ENCODE measurements at places on chromosomes 12 and 14.

GRCh38 chr12:128583453-128583852 is 240.3 kb downstream of the SLC15A4 start:
- DNase-seq = no peak

DNA sequence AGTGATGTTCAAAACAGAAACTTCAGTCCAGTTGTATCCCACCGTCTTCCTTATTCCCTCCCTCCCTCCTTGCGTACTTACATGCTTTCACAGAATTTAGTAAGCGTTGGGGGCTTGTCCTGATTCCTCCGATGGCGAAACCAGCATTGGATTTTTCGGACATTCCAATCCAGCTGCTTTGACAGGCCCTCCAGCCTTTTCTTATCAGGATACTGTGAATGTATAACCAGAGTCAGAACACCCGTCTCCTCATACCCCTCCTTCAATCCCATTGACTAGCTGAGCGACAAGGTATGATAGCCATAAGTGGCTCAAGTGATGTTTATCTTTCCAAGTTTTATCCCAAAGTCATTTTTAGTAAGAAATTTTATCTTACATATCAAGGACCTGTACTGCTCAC is 24.2 kb downstream of the CERS5 start:
- no peak for DNase-seq

GRCh38 chr14:93535537-93535936 is 104.8 kb downstream of the UNC79 start:
- DNase-seq = no peak

GRCh38 chr14:88195676-88196075 is 127.4 kb downstream of the KCNK10 start:
- DNase-seq = no peak

GRCh38 chr12:52581481-52581880 is 7.8 kb upstream of the KRT74 start:
- DNase-seq = peak; percentile 20

- no peak for DNase-seq
These were observed 5.7 kb downstream of the MIPOL1 start for GRCh38 chr14:37203423-37203822.

DNA sequence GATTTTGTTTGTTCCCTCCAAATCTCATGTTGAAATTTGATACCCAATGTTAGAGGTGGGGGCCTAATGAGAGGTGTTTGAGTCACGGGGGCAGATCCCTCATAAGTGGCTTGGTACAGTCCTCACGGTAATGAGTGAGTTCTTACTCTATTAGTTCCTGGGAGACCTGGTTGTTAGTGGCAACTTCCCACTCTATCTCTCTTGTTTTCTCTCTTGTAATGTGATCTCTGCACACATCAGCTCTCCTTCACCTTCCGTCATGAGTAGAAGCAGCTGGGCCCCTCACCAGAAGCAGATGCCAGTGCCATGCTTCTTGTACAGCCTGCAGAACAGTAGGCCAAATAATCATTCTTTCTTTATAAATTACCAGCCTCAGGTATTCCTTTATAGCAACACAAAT is 29.6 kb upstream of the KCNK10 start:
- no peak for DNase-seq

DNA sequence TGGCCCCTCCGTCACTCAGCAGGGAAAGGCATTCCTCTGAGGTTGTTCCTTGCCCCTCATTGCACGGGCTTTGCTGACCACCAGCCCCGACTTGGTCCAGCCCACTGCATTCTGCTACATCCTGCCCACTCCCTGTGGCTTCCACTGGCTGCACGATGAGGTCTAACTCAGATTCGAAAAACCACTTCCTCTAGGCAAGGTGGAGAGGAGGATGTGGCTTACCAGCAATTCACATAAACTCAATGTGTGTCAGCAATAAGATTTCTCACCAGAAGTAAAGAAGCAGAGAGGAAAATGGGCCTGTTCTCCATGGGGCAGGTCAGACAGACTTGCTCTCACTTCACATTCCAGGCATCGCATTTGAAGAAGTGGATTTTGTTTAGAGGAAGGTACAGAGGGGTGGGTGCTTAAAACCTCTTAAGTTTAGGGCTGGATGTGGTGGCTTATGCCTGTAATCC is 14.7 kb downstream of the GPR68 start:
- peak; percentile 57 for DNase-seq

DNA sequence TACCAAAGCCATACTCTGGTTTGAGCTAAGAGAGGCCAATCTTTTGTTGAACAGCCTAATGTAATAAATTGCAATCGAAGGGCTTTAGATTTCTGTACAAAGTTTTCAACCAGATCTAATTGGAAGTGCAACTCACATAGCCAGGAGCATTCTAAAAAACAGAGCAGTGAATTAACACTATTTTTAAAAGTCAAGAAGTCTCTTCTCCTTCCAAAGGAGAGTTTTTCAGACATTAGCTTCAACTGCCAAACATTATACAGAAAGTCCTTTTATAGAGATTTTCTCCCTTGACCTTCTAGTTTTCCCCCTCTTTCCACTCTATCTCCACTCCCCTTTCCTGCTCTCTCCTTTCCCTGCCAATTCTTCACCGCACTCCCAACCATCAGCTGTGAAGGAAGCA is 259.6 kb downstream of the NOVA1 start:
- no peak for DNase-seq

DNA sequence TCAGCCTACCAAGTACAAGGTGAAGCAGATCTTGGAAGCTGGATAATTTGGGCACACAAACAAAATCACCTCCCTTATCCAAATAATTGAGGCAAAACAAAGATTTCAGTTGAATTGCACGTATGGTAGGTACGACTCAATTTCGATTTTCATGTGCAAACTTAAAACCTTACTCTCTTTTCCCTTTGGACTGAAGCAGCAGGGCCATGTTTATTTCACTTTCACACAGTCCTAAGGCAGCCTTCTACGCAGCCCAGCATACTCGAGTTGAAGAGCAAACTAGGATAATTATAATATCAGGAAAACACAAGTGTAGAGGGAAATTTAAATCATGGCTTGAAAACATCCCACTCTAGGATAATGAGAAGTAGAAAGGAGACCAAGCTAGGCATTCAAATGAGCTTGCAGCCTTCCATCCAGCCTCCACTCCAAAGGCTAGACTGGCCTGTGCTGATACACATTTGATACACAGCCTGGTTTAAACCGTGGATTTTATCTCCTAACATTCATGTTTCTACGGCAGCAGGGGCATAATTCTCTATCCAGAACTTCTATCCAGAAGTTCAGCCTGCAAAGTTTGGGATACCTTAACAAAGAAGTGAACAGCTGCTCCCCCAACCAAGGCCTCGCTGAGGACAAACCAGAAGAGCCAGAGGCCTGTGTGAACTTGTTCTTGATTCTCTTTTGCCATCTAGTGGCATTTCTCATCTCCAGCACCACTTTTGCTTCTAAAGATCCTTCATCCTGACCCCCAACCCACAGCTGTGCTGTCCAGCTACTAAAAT is 2.4 kb upstream of the RNASE7 start:
- peak; percentile 63 for DNase-seq

DNA sequence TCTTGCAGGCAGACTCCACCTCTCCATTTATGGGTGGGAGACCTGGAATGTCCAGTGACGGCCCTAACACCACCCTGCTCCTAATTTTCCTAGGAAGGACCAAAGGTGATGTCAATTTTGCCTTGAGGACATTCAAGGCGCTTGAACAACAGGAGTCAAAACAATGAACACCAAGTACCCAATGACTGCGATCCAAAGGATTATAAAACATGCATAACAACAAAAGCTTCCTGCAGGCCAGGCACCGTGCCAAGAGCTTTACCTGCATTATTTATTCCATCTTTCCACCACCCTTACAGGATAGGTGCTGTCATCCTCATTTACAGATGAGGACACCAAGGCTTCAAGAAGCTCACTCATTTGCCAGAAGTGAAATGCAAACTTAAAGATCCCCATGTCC is 15.2 kb upstream of the FOXN3 start:
- no peak for DNase-seq

- DNase-seq = peak; percentile 7
These were observed 16.9 kb downstream of the PPP1R36 start for GRCh38 chr14:64566651-64567122.

GRCh38 chr12:77888611-77889010 is 57.9 kb downstream of the NAV3 start:
- peak; percentile 41 for DNase-seq

DNA sequence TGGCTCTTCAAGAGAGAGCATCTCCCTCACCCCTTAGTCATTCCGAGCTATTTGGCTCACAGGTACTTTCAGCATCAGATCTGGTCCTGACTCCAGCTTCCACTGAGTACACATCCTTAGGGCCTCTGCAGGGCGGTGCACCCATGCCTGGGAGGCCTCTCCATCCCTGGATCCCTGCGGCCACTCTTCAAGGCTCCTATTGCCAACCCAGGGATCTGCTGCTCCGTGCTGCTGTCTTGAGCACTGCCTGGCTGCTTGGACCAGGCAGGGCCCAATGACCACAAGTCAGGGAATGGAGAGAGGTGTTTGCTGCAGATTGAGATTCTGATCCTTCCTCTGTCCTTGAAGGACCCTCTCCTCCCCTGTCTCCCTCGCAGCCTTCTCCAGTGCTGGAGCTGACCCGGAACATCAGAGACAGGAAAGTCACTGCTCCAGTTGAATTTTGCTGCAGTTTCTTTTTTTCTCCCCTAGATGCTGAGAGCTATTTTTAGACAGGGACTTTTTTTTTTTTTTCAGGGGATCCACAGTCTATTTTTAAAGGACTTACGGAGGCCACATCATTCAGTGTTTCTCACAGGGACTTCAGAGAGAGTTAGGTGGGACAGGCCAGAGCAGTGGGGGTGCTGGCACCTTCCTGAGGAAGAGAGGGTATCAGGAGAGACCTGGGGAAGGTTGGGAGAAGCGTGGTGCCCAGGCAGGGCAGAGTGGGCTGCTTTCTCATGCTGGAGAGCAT is 50.1 kb upstream of the KCNA1 start:
- no peak for DNase-seq
